ENCODE measurements at places on chromosomes 1 and 21.

- no peak for DNase-seq
Observed at GRCh38 chr21:29641635-29642550, 297.9 kb downstream of the GRIK1 start.

DNA sequence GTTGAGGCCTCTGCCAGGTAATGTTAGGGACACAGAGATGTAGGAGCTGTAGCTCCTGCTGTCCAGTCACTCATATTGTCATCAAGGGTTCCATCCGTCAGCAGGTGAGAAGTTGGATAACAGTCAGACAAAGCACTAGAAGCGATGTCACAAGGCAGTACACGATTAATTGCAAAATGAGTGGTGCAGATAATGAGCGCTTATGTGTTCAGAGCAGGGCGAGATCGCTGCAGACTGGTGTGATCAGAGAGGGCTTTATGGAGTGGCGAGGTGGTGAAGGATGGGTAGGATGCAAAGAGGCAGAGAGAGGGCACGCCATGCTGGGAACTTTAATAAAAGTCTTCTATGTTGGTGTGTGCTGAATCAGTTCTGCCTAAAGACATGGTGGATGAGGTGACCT lies 8.8 kb downstream of the TMCC2 start:
- DNase-seq: no peak

DNA sequence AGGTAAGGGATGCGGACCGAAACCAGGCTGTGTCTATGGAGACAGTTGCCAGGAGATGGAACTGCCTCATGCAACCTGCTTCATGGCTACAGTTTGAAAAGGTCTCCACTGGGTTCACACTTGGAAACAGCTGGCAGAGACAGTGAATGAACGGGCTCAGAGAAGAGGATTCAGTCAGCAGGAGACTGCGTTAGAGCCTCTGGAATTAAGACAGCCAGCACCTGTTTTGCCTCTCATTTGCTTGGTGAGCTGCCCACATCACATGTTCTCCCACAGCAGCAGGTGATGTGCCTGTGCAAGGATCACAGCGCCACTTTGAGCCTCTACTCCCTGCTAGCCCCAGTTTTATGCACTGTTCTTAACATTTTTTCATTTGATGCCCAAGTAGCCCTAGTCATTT lies 321.0 kb downstream of the PLPP3 start:
- no peak for DNase-seq

DNA sequence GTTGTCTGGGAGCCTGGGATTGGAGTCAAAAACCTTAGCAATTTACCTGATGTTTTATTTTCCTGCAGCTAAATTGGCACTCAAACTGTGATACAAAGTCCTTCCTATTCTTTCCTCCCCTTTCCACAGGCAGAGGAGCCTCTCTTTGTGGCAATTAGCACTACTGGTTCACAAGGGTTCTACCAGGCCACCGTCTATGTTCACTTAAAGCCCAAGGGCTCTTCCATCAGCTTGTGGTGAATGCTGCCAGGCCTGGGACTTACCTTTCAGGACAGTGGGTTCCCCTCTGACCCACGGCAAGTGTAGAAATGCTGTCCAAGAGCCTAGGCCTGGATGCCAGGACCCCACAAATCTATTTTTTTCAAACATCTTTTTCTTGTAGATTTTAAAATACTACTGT lies 251.9 kb upstream of the B3GALT2 start:
- DNase-seq: no peak

DNA sequence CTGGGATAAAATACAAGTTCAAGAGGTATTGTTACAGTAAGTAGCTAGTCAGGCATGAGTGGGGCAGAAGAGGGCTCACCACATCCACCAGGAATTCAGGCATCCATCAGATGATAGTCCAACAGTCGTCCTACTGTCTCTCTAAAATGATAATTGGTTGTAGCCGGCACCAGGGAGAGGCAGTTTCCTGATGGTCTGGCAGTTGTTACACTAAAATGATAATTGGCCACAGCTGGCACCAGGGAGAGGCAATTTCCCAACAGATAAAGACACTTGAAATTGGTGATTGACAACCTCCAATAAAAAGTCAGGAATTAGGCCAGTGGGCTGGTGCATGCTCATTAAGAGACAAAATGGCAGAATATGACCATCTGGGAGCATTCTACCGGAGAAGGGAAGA lies 545.8 kb downstream of the AMY1C start:
- no peak for DNase-seq

GRCh38 chr1:27949027-27949426 lies 10.7 kb upstream of the XKR8 start:
- no peak for DNase-seq

- DNase-seq: no peak
Observed at GRCh38 chr21:41664881-41665765, 101.7 kb downstream of the RIPK4 start.

- DNase-seq: no peak
Observed at GRCh38 chr1:97377432-97378034, 543.3 kb downstream of the DPYD start.

GRCh38 chr21:44018813-44019567 lies 6.9 kb downstream of the TRAPPC10 start:
- no peak for DNase-seq

GRCh38 chr1:221714227-221715152 lies 27.4 kb downstream of the DUSP10 start:
- DNase-seq: no peak

Data from kidney glomerular epithelial cell (primary cell).